ENCODE measurements at places on chromosomes 3 and 15. TPM values are rescaled to one million over a fixed set of nuclear protein-coding genes. Genes with fewer than 3 reads are reported as not detected.

- H3K36me3 ChIP-seq, result no peaks in the 10 kb centered on the region
- H3K27me3 ChIP-seq, result no peaks in the 10 kb centered on the region
These were observed 233.6 kb downstream of the CHL1 start for GRCh38 chr3:430186-430585.

FBXL22 gene
- 1.2 TPM for total RNA-seq

DNA sequence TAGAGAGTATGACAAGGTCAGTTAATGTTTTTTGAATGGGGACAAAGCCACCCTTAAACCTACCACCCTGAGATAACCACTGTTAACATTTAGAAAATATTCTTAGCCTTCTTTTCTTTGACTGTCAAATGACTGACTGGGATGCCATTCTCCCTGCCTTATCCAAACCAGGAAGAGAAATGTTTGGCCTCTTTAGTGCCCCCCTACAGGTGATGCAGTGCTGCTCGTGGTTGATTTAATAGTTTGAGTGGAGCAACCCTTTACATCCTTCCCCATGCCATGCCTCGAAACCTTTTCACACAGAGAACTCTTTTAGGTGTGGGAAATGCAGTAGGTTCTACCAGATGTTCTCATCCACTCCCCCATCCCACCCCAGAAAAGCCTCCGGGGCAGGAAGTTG lies 38.7 kb upstream of the UMPS start:
- H3K27me3 ChIP-seq, result peaks cover 9% of the 10 kb centered on the region

HEMK1 gene
- 23.5 TPM for total RNA-seq

INTS14 gene
- total RNA-seq, result 41.2 TPM

Measured in activated B cell treated with CpG ODN at 0.5 μM for 24 hours (primary cell).